ENCODE measurements at places on chromosomes 7 and 10. TPM values are rescaled to one million over a fixed set of nuclear protein-coding genes. Genes with fewer than 3 reads are reported as not detected.

GRCh38 chr10:117964536-117964935, 82.2 kb downstream of the RAB11FIP2 start:
- no peak for DNase-seq

- no peak for DNase-seq
These were observed 938.4 kb downstream of the SORCS1 start for GRCh38 chr10:106226142-106226541.

GRCh38 chr10:3408603-3409365, 236.2 kb upstream of the PITRM1 start:
- no peak for DNase-seq

- DNase-seq = no peak
These were observed 7.3 kb downstream of the TRIM8 start for GRCh38 chr10:102651455-102652169.

GRCh38 chr10:470339-471003, 219.0 kb downstream of the DIP2C start:
- DNase-seq = no peak

DNA sequence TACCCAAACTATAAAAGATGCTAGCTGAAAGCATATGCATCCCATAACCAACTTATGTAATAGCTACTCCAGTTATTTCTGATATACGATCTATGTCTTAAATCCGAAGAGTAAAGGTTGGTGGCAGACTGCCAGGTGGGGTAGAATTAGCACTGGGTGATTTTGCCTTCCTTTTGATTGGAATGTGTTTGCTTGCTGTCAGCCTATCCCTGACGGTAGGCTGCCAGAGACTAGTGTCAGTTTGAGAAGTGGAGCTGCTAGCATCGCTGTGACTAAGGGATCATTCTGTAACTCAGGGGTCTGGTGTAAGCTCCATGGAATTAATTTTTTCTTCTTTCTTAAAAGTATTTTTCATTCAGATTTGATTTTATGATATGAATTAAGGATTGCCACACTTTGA, 9.5 kb upstream of the SEM1 start:
- no peak for DNase-seq

DNA sequence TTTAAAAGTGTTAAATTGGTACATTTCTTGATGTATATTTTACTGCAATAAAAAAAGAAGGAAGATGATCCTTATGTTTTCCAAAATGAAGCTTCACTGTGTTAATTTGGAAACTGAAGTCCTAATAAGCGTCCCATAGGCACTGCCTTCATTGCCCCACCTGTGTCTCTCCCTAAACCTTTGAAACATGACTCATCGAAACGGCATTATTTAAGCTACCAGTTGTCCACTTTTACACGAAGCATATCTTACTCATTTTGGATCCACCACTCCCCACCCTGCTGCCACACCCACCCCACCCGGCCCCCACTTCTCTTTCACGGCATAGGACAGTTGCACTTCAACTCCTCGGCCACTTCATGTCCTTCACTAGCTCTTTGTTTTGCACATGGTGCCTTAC, 85.5 kb downstream of the KIAA1549 start:
- no peak for DNase-seq

- DNase-seq = no peak
These were observed 71.8 kb upstream of the GSDME start for GRCh38 chr7:24828891-24829661.

DNA sequence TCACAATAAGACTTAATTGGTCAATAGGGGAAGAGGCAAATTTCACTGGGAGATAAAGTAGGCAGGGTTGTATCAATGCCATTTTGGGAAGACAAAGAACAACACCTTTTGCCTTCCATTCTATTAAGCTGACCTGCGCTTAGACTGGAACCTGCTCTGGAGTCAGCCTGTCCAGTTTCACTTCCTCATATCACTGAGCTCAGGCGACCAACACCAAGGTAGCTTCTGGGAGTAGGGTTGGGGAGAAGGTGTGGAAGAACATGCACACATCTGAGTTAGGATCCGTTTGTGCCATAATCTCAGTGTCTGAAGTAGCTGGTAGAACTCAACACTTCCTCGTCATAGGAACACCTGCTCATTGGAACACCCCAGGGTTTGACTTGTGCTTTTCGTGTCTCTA, 527.4 kb upstream of the IGFBP3 start:
- DNase-seq = no peak

DNA sequence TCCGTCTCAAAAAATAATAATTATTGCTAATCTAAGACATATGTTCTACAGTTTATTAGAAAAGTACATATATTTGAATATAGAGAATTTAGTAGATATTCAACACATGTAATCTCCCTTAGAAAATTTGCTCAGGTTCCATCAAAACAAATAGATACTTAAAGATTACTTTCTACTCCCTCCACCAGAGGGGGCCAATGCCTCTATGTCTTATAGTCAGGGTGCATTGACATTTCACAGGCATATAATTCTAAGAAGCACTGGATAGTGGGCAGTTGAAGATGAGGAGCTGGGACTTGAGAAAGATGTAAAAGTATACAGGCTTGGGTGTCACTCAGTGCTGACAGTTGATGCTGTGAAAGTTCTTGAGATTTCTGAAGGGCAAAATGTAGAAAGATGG, 301.6 kb upstream of the HPS1 start:
- DNase-seq = no peak

DNA sequence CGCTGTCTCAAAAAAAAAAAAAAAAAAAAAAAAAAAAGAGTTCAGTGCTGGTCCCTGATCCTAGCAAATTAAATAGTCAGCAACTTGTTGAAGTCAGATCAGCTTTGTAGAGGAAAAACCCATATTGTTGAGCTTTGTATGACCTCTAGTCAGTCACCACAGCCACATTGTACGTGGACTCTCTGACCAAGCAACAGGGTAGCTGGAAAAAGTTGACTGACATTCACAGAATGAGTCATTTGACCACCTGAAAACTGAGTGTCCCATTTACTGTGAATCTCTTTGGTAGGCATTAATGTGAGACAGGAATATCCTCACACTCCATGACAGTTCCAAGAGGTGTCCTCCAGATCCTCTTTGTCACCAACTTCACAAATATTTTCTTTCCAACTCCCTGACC, 371.1 kb downstream of the LRRTM3 start:
- no peak for DNase-seq

DNA sequence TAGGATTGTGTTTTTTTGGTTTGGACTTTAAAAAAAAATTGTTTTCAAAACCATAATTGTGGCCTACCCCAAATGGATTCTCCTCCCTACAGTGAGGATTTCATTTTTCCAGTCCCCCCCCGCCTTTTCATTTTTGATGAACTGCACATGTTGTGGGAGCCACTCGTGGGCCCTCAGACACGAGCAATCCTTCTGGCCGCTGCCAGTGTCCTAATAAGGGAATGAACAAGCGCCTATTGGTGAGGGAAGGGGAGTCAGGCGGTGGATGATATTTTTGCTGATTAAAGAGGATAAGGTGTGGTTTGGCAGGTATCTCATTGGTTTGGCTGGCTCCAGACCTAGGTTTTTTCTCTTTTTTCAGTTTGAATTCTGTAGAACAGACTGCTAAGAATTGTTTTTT, 78.7 kb upstream of the AGBL3 start:
- DNase-seq = no peak

DNA sequence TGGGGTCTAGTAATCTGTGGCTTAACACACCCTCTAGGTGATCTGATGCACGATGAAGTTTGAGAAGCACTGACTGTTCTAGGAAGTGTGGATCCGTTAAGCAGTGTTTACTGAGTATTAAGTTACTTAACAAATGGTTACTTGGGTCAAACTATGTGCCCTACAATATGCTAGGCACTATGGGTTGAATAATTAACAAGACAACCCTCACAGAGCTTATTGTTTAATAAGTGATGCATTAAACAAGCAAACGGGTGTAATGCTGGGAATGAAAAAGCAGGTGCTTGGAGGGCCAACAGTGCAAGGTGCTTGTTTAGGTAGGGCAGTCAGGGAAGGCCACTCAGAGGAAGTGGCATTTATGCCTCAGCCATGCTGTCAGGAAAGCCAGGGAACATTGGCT, 378.0 kb upstream of the PODXL start:
- no peak for DNase-seq

DNA sequence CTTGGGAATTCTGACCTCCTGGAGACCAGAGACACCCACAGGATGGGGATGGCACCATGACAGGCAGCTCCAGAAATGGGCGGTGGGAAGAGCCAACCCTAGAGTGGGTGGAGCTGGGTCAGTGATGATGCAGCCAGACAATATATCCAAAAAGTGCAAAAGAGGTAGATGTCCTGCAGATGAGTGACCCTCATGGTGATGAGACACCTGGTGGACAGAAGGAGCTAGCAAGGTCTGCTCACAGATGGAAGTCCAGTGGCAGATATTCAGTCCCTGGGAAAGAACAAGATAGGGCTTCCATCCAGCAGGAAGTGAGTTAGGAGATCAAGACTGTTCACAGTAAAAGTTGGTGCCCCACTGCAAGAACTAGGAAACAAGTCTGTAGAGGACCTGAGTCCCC, 19.2 kb upstream of the GRB10 start:
- no peak for DNase-seq

GRCh38 chr10:1160561-1161314, 104.6 kb downstream of the WDR37 start:
- DNase-seq = no peak

- DNase-seq = no peak
These were observed 66.8 kb downstream of the ADAM12 start for GRCh38 chr10:126321440-126321839.

DNA sequence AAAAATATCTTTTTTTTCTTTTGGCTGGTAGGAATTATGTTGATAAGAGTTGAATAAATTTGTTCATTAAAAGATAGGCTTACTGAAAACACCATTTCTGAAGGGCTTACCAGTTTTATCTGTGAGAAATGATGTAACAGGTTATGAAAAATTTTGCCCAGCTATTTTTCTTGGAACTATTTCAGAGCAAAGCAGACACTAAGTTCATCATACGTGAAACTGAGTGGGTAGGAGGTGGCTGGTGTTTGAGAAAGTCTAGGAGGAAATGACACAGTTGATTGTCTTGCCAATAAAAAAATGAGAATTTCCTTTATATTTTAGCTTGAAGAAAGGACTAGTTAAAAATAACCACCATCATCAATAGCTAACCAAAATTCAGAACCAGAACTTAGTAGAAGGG, 6.2 kb upstream of the MRC1 start:
- no peak for DNase-seq

- no peak for DNase-seq
These were observed 70.7 kb upstream of the ANTXRL start for GRCh38 chr10:46216003-46216634.

GRCh38 chr7:43085017-43085416, 27.4 kb upstream of the HECW1 start:
- DNase-seq = no peak

DNA sequence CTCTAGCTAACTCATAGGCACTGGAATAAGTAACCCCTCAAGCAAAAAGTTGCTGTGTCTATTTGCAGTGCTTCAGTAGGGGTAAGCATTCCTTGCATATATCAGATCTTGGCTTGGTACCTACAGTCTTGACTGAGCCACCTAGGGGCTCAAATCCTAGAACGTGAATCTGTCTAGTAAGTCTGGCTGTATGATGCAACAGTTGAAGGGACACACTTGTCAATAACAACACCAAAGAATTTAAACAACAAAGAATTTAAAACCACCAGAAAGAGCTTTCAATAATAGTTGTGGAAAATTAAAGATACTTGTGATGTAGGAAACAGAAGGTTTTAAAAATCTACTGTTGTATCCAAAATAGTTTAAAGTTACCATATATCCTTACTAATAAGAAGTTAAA, 65.4 kb downstream of the EBLN1 start:
- DNase-seq = no peak

DNA sequence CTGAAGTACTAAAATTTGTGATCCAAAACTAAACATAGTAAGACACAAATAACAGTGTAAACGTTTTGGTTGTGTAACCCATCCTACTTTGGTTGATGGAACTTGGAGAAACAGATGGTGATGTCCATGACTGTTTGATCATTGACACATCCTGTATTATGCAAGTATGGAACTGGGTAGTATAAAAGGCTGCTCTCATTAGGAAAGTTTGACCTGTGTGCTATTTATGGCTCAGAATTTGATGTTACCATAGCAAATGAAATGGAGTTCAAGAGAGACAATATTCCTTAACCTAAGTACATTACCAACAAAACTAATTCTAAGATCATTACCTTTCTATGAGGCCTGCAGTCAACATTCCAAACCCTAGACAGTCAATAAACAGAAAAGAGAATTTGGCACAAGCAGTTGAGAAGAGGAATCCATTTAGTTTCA, 39.9 kb downstream of the DKK1 start:
- no peak for DNase-seq

- DNase-seq = no peak
These were observed 103.4 kb upstream of the ANLN start for GRCh38 chr7:36286226-36286625.

CDHR3 gene
- 9.8 TPM for total RNA-seq

NPY gene
- total RNA-seq = not detected

CPA2 gene
- total RNA-seq = not detected

SPDYE18 gene
- 0.48 TPM for total RNA-seq

LIPM gene
- total RNA-seq = not detected

PRKAR2B gene
- 97.3 TPM for total RNA-seq

SLC26A3 gene
- total RNA-seq = not detected

SLC26A5 gene
- total RNA-seq = 0.19 TPM

ASB4 gene
- 0.28 TPM for total RNA-seq

NEUROG3 gene
- total RNA-seq = not detected

TM9SF3 gene
- 91.3 TPM for total RNA-seq

ZNF365 gene
- 0.12 TPM for total RNA-seq

DLX5 gene
- 1.3 TPM for total RNA-seq

ST8SIA6 gene
- total RNA-seq = 0.19 TPM

Measured in omental fat pad (tissue), 4 donors.